ENCODE measurements at places on chromosomes 3 and 15.

GRCh38 chr15:37995461-37996347, 61.3 kb downstream of the TMCO5A start:
- DNase-seq: peak; percentile 78

- no peak for DNase-seq
These were observed 27.9 kb upstream of the NTRK3 start for GRCh38 chr15:88284318-88284998.

- no peak for DNase-seq
These were observed 288.1 kb upstream of the NECTIN3 start for GRCh38 chr3:110783541-110783940.

- DNase-seq: no peak
These were observed 26.6 kb upstream of the FAN1 start for GRCh38 chr15:30877070-30877469.

- DNase-seq: no peak
These were observed 91.1 kb upstream of the ATP11B start for GRCh38 chr3:182702216-182702615.

DNA sequence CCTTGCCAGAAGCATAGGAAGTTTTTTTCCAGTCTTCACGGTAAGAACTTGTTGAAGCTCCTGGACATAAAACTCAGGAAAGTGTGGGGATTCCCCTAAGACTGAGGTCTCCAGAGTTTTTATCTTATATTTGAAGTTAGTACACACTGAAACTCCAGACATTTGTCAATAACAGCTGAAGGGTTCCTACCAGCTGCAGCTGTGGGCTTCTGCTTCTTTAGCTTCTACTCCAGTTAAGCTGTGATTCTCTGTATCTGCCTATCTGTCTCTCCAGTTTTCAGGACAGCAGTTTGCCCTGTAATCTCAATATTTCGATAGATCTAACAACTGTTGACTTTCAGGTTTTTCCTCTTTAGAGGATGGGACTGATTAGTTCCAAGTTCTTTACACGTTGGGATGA, 966.0 kb upstream of the SEMA6D start:
- DNase-seq: no peak

DNA sequence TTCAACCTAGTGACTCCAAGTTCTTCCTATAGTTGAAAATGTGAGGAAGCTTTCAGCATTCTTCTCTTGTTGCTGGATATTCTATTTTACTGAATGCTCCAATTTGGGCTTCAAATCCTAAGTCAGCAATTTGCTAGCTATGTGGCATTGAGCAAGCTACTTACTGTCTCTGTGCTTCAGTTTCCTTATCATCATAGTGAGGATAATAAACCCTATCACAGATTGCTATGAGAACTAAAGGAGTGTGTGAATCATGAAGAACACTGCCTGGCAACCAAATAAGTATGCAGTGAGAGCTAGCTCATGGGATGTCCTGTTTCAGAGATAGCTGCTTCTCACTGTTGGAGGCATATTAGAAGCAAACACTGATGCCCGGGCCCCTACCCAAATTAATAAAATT, 163.8 kb upstream of the CDIN1 start:
- peak; percentile 82 for DNase-seq

DNA sequence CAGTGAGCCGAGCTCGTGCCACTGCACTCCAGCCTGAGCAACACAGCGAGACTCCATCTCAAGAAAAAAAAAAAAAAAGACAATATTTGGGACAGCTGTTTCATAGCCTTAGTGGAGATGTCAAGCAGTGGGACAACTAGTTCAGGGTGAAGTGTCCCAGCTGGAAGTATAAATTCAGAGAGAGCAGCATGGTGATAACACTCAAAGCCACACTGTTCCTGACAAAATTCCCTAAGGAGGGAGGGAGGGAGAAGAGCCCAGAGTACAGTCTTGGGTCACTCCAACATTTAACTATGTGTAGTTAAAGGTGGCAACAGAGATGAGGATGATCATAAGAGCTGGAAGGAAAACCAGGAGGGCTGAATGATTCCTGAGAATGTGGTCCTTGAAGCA, 21.1 kb upstream of the IP6K2 start:
- no peak for DNase-seq

DNA sequence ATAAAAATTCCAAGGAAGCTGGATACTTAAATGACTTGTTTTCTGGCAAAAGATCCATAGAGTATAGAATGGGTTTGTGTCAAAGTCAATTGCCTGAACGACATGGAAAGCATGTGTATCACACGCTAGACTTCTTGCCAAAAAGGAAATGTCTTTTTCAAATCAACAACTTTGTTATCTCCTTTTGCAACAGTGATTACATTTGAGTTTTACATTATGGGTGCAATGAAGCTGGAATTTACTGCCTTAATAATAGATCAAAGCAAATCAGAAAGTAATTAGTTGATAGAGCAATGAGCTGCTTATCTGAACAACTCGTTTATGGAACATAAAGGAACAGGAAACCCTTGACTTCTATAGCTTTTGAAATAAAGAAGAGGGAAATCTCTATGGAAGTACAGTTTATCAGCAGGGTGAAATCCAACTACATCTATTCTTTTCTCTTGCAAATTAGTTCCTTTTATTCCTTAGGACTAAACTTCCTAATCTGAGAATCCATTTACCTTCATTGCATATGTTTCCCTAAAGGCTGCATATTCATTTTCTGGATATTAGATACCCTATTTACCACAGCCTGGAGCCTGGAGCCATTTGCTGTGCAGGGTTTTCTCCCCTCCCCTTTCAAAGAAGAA, 415.1 kb upstream of the NECTIN3 start:
- no peak for DNase-seq

DNA sequence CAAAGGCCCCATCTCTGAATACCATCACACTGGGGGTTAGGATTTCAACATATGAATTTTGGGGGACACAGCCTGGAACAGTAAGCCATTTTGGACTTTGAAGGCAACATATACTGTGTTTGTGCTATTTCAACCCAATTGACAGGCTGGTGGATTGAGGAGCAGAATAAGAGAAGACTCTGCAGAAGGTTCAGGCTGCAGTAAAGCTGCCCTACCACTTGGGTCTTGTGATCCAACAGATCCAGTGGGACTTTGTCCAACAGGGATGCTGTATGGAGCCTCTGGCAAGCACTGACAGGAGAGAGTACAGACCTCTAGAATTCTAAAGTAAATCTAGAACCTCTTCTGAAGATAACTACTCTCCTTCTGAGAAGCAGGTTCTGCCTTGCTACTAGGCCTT, 1.1 kb upstream of the BCL2L10 start:
- no peak for DNase-seq

- no peak for DNase-seq
These were observed 345.6 kb downstream of the MCTP2 start for GRCh38 chr15:94576889-94577533.

GRCh38 chr3:16186086-16186485, 11.6 kb downstream of the GALNT15 start:
- DNase-seq: peak; percentile 88

GRCh38 chr3:28934126-28934813, 346.6 kb upstream of the RBMS3 start:
- no peak for DNase-seq

GRCh38 chr3:162302983-162303624, 806.5 kb downstream of the OTOL1 start:
- peak; percentile 19 for DNase-seq

GRCh38 chr3:9704347-9705322, 1.0 kb downstream of the CPNE9 start:
- DNase-seq: peak; percentile 11

DNA sequence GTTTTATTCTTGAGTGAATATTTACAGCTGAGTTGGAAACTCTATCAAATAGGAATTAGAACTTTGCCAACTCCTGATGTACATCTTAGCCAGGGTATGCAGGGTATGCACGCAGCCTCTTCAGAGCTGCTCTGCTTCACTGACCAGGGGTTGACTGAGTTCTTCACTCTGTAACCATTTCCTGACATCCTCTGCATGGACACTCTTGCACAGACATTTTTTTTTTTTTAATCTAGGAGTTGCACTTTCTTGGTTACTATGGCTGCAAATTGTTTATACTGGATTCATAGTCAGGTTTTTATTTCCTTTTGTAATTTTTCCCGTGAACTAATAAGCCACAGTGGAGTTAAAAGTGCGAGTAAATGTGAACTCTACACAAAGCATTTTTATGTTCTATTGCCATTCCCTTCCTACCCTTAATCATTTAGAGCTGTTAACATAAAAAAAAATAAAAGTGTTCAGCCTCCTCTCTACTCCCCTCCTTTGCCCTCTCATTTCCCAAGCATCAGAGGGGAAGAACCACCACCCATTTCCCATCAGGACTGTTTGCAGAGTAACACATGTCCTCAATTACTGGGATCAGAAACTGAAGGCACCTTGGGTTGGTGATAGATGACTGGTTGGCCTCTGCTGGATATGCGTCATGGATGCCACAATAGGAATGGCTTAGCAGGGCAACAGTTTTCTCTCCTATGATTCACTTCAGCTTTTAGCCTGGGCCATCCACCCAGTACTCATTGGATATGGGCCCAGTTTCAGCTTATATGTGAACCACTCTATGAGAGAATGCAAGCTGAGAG, 54.0 kb downstream of the DUT start:
- peak; percentile 100 for DNase-seq

DNA sequence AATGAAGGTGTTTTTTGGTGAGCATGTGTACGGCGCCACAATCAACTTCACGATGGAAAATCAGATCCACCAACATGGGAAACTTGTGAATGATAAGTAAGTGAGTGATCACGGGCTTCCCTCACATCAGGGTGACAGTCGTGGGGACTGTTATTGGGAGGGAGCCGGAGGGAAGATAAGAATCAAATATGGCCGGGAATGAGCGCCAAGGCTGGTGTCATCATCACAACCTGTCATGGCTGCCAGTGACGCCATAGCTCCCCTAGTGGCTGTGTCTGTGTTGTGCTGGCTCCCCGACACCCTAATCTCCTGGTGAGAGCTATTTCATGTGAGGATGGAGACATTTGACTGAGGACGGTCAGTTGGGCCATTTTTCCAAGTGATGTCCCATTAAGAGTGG, 168.5 kb downstream of the SV2B start:
- DNase-seq: no peak

- peak; percentile 41 for DNase-seq
These were observed 130.9 kb downstream of the PGPEP1L start for GRCh38 chr15:98876451-98877369.

GRCh38 chr15:37877851-37878741, 56.3 kb upstream of the TMCO5A start:
- peak; percentile 93 for DNase-seq

DNA sequence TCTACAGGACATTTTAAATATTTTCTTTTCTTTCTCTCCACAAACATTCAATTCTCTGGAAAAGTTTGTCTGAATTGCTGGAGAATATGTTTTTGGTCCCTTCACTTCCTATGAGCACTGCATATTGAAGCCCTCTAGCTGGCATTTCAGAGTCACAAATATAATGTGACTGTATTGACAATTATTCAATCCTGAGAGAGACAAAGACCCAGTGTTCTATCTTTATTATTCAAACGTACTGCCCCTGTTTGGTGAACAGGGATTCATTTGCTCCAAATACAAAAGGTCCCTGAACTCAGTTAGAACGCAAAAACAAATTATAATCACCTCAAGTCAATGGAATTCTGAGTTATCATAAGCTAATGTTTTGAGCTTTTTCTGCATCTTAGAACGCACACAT, 173.1 kb upstream of the CDIN1 start:
- no peak for DNase-seq

DNA sequence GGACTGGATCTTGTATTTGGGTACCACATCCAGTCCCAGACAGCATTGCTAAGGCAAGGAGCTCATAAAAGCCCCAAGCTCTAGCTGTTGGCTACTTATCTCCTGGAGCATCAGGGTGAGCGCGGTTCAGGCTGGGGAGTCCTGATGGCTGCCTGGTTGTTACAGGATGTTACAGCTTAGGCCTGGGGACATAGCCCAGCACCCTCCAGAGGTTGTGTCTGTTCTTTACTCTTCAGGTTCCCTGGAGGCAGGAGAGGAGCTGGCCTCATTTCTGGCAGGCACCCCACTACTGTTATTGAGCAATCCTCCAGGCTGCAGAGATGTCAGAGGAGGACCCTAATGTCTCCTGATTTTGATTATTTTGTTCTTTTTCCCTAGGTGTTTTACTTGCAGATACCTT, 26.6 kb downstream of the APBA2 start:
- DNase-seq: no peak

GRCh38 chr3:33658621-33658990, 59.4 kb downstream of the CLASP2 start:
- no peak for DNase-seq

- DNase-seq: no peak
These were observed 256.0 kb downstream of the SV2B start for GRCh38 chr15:91356083-91356482.

DNA sequence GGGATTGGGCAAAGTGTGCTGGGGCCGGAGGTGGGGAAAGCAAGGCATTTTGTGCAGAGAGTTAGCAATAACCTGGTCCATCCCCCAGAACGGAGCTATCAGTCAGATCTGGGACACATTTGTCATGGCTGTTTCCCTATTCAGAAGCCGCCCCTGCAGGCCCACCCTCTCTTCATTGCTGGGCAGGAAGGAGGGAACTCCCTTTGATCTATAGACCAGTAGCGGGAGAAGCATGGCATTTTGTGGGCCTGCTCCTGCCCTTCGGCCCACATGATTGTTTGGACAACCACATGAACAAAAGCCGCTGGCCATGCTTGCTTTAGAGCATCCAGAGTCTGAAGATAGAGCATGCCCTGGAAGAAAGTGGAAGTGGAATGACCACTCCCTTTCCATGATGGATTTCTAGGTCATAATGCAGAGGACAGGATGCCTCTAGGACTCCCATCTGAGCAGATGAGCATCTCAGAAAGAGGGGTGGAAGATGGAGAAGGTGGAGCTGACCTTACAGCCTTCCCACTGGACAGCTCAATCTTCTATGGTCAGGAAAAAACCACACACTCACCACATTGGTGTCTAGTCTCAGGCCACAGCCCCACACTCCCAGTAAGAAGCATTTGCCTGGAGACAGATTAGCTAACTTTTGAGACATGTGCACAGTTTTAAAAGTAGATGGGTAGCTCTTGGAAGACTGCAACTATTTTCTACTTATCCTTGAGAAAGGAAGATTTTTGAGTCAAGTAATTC, 11.9 kb upstream of the LRTM1 start:
- no peak for DNase-seq

GRCh38 chr3:69872783-69873378, 126.7 kb upstream of the SAMMSON start:
- no peak for DNase-seq

DNA sequence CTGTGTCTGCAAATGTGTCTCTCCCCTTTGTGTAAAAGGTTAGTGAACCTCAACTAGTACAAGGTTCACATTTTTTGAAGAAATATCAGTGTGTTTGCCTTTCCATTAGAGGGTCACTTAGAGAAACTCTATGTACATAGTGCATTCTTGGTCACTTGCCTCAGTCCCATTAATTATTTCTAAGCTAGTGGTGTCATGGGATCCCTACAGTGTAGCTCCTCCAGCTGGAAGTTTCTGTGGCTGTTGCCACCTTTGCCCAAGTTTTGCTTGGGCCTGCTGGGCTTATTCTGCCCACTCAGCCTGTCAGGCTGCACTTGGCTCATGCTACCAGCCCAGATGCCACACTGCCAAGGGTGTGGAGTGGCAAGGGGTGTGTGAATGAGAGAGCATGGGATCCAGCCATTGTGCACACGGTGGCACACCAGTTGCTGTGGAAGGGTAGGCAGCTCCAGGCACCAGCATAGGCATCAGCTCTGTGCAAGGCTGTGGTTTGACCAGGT, 161.7 kb downstream of the ARPP21 start:
- no peak for DNase-seq

GRCh38 chr15:93037820-93038705, 50.9 kb downstream of the RGMA start:
- no peak for DNase-seq

GRCh38 chr3:160450846-160451245, 1.3 kb upstream of the TRIM59 start:
- DNase-seq: peak; percentile 96
